Endothelial cell (in vitro differentiated cells): ENCODE measurements at places on chromosomes 6 and 20. TPM values are rescaled to one million over a fixed set of nuclear protein-coding genes. Genes with fewer than 3 reads are reported as not detected.

DNA sequence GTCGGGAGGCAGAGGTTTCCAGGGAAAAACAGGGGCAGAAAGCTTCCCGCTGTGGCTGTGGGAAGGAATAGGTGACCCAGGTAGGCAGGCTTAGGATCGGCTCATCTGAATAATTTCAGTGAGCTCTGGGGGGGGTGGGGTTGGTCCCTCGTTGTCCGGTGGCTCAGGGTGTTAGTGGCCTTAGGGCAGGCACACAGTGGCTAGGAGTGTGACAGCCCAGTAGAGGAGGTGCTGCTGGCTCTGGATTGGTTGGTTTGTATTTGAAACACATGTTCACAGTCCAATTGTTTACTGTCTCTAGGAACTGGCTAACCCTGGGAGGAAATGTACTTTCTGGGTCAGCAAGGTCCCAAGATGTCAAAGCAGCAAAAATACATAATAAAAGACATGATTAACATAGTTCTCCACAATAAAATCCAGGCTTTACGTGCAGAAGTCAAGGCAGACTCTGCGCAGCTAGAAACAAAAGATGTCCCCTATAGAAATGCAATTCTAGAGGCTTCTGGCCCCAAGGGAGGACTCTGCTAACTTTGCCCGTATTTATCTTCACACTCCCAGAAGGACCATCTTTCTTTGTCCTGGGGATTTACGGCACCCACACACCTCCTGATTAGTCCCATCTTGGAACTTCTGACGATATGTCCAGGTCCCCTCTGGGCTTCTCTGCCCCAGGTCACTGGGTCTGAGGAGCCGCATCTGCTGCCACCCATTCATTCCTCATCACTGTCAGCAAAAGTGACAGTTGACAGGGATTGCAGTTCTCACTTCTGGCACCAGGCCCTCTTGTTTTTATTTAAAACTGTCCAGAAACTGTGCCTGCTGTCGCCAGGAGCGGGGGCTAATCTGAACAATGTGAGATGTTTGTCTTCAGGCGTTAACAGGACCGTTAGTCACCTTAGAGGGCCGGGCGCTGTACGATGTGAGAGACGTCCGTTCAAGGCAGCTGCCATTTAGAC lies 18.7 kb downstream of the MOCS3 start:
- H3K4me3 ChIP-seq, result no peak overlapping the region
- peaks cover 5% of the 10 kb centered on the region for H3K27me3 ChIP-seq
- peaks cover 2% of the 10 kb centered on the region for H3K36me3 ChIP-seq
- no peak for DNase-seq
- peaks cover 3% of the 10 kb centered on the region for H3K4me1 ChIP-seq
- H3K27ac ChIP-seq, result no peak overlapping the region

GRCh38 chr6:128074567-128074966 lies 173.7 kb upstream of the THEMIS start:
- H3K27me3 ChIP-seq, result no peaks in the 10 kb centered on the region
- no peaks in the 10 kb centered on the region for H3K36me3 ChIP-seq
- H3K27ac ChIP-seq, result no peak overlapping the region
- no peak for DNase-seq

DNA sequence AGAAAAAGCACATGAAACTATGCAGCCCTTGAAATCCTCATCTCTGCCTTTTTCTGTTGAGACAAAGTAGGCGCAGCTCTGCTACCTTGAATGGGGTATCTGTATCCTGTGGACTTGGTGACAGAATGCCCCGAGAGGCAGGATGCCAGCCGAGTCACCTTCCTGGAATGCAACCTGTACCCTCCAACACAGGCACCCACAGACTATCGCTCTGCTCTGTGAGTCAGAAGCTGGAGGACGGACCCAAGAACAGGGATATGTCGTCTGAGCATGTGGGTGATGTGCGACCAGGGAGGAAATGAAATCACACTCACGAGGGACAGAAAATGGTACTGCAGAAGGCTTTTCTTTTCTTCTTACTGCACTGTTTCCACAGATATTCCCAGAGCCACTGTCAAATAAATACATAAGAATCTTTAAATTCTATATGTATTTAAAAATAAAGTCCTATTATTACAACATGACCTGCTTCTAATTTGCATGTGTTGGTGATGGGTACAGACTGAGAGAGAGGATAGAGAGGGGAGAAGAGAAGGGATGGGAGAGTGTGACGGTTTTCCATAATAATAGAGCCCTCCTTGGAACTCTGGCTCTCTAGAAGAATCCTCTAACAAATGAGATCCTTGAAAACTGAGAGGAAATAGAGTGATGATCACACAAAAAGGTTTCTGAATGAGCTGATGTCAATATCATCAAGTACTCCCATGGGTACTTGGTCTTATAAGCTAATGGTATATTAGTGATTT lies 308.1 kb downstream of the FOXC1 start:
- peaks cover 19% of the 10 kb centered on the region for H3K4me1 ChIP-seq
- H3K27me3 ChIP-seq, result peaks cover under 1% of the 10 kb centered on the region
- H3K36me3 ChIP-seq, result peaks cover 1% of the 10 kb centered on the region
- H3K4me3 ChIP-seq, result no peak overlapping the region
- no peak overlapping the region for H3K27ac ChIP-seq
- DNase-seq, result no peak

DNA sequence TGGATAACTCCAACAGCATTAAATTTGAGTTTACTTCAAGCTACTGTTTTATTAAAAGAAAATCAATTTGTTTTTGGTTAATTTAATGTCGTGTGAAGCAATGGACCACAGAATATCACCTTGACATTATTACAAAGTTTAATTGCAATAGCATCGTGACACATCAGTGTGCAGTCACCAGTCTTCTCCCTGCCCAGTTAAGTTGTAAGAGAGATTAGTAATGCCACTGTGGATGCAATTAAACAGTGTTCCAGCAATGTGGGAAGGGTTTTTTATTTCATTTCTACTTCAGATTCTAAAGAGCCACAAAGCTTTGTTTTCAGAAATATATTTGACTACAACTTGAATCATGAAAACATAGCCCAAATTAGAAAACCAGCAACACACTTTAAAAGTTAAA lies 128.7 kb downstream of the SYNE1 start:
- no peak overlapping the region for H3K27ac ChIP-seq
- no peaks in the 10 kb centered on the region for H3K36me3 ChIP-seq
- no peaks in the 10 kb centered on the region for H3K27me3 ChIP-seq
- H3K4me1 ChIP-seq, result no peaks in the 10 kb centered on the region
- no peak overlapping the region for H3K4me3 ChIP-seq

DNA sequence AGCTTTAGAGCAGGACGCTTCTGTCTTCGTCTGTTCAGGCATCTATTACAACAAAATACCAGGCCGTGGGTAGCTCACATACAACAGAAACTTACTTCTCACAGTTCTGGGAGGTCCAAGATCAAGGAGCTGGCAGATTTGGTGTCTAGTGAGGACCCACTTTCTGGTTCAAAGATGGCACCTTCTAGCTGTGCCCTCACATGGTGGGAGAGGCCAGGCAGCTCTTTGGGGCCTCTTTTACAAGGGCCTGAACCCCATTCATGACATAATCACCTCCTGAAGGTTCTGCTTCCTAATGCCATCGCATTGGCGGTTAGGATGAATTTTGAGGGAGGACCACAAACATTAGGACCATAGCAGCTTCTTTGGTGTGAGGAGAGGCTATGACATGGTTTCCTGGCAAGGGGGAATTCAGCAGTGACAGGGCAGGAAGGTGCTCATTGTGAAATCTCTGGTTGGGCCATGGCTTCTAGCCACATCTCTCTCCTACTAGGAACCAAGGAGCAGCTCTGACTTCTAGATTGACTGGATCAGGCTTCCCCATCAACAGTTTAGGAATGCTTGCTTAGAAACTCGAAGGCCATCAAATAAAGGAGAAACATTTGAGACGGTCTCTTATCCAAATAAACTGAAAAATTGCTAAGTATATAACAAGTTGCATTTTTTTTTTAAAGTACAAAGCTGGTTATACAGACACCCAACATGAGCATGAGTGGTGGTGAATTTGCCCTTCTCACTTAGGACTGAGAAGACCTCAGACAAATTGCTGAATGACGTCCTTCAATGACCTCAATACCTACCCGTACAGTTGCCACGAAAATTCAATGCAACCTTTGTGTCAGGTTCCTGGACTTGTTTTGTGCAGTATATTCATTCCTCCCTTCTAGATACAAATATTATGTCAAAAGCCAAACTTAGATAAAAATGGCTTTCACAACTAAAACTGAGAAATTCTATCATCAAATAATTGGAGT lies 140.7 kb downstream of the ZDHHC14 start:
- DNase-seq, result no peak
- no peak overlapping the region for H3K4me3 ChIP-seq
- H3K36me3 ChIP-seq, result peaks cover 9% of the 10 kb centered on the region
- peaks cover 11% of the 10 kb centered on the region for H3K4me1 ChIP-seq

GRCh38 chr20:32362901-32363364 lies 4.8 kb downstream of the ASXL1 start:
- H3K36me3 ChIP-seq, result peaks cover 16% of the 10 kb centered on the region
- H3K4me3 ChIP-seq, result no peak overlapping the region
- H3K4me1 ChIP-seq, result peaks cover 18% of the 10 kb centered on the region
- H3K27me3 ChIP-seq, result peaks cover 2% of the 10 kb centered on the region
- no peak overlapping the region for H3K27ac ChIP-seq

DNA sequence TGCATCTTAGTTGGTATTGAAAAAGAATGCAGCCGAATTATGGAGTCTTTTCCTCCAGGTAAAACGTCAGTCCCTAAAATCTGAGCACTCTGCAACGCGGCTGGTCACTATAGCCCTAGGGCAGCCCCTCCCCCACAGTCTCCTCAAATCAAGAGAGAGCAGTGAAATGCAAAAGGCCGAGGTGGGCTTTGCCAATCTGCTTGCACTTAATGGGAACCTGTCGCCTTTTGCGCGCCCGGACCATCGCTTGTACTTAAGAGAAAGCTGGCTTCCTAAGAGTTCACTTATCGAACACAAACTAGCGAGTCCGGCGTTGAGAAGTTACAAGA lies 447 bp downstream of the MCM3 start:
- peaks cover 10% of the 10 kb centered on the region for H3K4me1 ChIP-seq
- peaks cover 4% of the 10 kb centered on the region for H3K36me3 ChIP-seq
- no peak overlapping the region for H3K4me3 ChIP-seq
- H3K27ac ChIP-seq, result no peak overlapping the region
- DNase-seq, result peak; percentile 66

DNA sequence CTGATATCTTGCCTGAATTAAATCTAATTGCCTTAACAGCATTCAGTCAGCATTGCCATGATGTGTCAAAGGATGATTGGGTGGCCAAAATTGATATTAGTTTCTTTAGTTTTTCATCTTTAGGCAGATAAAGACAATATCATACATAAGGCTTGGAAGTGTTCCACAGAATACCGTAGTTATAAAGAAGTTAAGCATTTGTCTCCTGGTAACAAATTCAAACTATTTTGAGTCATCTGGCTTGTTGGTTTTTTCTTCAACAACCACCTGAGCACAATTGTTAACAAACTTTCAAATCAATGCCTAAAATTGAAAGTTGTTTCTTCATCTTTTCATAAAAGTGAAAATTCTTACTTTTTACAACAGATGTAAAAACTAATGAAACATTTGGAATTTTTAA lies 47.5 kb upstream of the ADGRF5 start:
- H3K4me3 ChIP-seq, result no peak overlapping the region
- H3K36me3 ChIP-seq, result no peaks in the 10 kb centered on the region
- H3K4me1 ChIP-seq, result peaks cover 7% of the 10 kb centered on the region
- no peak for DNase-seq
- no peak overlapping the region for H3K27ac ChIP-seq

DNA sequence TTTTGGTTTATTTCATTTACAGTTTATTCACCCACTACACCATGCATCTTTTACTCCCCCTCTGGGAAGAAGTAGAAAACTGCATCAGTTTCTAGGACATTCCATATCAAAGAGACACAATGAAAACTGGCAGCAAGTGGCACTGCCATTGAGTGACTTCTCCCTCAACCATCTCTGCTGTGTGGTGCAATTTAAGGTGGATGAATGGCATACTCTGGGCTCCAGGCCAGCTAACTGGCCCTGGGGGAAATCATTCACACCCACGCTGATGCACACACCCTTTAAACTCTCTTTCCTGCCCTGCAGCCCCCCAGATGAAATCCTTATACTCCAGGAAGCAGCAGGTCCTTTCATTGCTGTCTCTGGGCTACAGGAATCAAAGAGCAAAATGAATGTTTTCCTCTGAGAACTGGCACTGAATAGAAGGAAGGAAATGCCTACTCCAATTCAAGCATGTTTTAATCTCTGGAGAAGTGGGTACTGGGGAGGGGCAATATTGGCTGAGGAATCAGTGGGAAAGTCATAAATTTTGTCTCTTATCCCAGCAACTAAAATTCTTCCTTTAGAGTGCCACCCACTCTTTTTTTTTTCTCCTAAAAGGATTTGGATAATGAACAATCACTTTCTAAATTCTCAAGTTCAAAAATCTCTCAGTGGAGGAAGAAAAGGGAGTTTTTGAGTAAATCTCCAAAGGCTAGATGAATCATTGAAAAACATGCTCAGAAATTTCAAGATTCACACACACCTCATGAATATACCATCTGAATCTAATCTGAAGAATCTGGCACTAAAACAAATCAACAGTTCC lies 16.9 kb upstream of the RFPL4B start:
- H3K36me3 ChIP-seq, result peaks cover 10% of the 10 kb centered on the region
- H3K27me3 ChIP-seq, result peaks cover 5% of the 10 kb centered on the region
- H3K4me3 ChIP-seq, result peak overlapping the region; percentile 57
- peaks cover 32% of the 10 kb centered on the region for H3K4me1 ChIP-seq

DNA sequence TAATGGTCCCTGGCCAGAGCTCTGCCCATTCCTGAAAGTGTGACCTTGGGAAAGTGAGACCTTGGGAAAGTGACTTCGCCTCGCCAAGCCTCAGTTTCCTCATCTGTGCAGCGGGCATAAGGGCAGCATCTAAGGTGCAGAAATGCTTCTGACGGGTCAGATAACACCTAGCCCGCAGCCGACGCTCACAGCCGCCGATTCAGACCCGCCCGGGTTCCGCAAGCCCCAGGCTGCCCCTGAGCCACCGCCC lies 486 bp downstream of the FKBP1A start:
- peaks cover 83% of the 10 kb centered on the region for H3K4me1 ChIP-seq
- H3K36me3 ChIP-seq, result peaks cover 42% of the 10 kb centered on the region
- H3K27ac ChIP-seq, result peak overlapping the region; percentile 95
- DNase-seq, result no peak
- peaks cover 17% of the 10 kb centered on the region for H3K27me3 ChIP-seq

GRCh38 chr20:25459916-25460535 lies 52.6 kb downstream of the GINS1 start:
- peaks cover 7% of the 10 kb centered on the region for H3K27me3 ChIP-seq
- no peak for DNase-seq
- H3K27ac ChIP-seq, result no peak overlapping the region
- H3K4me3 ChIP-seq, result no peak overlapping the region
- peaks cover 2% of the 10 kb centered on the region for H3K4me1 ChIP-seq

Gene DEFB116
- not detected for total RNA-seq

Gene TOX2
- total RNA-seq, result 5.0 TPM

Gene TRIM10
- total RNA-seq, result not detected

Gene HSPA1L
- 0.82 TPM for total RNA-seq

Gene SNX5
- total RNA-seq, result 61.7 TPM
